ENCODE measurements at places on chromosomes 2 and 18.

DNA sequence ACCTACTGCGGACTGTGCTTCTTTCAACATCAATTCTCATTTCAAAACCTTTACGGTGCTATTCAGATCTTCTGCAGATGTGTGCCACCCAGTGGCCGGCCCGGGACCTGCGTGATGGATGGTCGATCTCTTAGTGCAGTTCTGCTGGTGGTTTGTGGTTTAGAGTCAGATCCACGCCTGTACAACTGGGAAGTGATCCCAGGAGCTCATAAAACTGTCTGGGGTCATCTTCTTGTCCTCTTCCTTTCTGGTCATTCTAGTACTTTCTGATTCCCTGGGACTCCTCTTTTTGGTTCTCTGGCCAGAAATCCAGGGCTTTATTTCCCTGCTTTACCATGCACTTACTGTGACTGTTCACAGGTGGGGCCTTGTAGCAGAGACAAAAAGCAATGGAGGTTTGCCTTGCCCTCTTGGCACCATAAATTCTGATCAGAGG is 15.8 kb upstream of the SELENOI start:
- peak; percentile 95 for DNase-seq

DNA sequence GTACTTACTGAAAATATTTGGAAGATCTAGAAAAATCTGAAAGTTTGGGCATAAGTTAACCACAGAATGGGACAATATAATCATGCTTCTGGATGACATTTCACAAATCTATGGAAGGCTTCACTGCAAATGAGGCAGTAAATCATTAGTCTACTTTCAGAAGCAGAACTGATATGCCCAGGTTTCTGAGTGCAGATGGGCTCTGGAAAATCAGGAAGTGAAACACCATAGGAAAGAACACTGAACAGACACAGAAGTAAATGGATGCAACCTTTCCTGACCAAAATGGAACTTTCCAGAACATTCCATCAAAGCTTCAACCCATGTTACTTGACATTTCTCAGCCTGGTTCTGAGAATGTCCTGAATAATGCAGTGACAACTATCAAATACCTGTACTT is 55.1 kb downstream of the KCNG3 start:
- no peak for DNase-seq

DNA sequence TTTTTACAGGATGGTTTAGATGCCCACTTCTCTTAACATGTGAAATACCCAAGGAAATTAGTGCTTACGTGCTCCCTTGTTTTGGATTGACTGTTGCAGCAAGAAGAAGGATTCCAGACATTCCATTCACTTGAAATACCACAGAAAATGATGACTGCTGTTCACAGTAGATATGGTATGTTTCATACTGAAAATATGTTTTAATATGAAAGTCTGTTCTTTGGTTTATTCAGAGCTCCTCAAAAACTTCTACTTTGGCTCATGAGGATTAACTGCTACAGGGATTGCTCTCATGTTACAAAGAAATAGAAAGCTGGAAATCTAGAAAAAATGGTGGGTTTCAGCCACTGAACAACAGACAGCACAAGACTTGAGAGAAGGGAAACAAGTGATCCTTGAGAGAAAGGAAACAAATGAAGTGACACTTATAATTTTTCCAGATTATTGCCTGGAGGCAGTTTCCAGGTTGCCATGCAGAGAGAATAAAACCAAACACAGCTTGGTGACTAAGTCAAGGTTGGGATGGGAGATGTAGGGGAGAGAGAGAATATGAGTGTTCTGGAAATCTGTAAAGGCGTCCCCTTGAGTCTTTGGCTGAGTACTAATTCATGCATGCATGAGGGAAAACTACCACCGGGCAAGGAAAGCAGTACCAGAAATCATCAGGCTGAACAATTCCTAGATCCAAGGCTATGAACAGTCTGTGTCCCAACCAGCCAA is 348.1 kb downstream of the CLIP4 start:
- DNase-seq: peak; percentile 90

GRCh38 chr2:226439337-226439736 is 360.3 kb downstream of the IRS1 start:
- peak; percentile 38 for DNase-seq

DNA sequence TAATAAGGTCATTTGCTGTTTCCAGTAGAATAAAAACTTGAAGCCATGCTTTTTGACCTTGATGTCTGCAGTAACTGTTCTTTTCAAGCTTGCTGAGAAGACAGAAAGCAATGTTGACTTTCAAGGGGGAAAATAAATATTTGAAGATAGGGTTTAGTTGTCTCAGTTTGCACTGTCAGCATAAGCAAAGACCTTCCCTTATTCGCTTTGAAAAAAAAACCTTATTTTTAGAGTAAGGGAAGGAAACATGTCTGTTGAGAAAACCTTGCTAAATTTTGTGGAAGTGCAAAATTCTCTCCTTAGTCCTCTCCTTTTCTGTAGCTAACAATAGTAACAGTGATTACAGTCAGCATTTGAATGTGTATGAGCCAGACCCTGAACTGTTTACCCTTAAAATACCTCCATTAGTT is 43.1 kb downstream of the MAP4K4 start:
- DNase-seq: no peak

- DNase-seq: peak; percentile 25
These were observed 65.0 kb downstream of the TCF4 start for GRCh38 chr18:55523001-55523400.

- no peak for DNase-seq
These were observed 208.5 kb upstream of the NRP2 start for GRCh38 chr2:205473791-205474190.

DNA sequence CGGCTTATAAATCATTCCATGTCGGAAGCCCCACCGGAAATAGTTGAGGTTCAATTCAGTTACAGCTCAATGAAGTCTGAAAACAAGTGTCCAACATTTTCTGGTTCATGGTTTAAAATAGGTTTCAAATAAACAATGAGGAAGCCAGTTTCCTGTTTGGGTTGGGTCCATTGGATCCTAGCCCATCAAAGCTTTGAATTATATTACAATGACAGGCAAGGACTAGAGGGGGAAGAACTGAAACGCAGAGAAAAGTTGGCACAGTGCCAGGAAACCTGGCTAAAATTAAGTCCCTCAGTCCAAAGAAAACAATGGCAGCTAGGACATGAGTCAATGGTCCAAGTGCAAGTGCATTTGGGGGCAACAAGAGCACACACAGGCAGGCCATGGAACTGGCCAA is 32.0 kb downstream of the SLC14A1 start:
- peak; percentile 54 for DNase-seq

DNA sequence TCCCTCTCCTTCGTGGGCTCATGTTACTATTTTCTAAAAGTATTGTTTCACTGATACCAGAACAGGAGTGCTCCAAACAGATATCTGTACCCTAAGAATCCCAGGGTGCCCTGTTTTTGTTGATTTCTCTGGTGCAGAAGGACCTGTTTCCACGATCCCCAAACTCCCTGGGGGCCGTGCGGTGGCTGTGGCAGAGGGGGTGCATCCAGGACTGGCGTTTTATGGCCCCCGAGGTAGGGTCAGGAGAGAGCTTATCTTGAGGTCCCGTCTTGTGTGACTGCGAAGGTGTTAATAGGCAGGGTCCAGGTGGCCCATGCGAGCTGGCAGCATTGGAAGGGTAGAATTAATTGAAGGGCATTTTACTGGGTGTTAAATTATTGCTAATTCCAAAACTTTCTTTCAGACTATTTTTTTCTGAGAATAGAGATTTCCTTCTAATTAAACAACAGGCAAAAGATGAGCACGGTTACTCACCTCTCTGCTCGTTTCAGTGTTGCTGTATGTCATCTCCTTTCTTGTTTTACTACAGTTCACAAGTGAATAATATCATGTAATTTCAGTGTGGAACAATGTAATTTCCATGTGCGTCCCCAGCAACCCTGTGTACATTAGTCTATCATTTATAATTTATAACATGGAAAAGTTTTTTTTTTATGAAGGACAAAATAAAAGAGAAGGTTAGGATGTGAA is 8.2 kb downstream of the TWIST2 start:
- DNase-seq: no peak

GRCh38 chr18:67545681-67546080 is 29.2 kb upstream of the DSEL start:
- DNase-seq: peak; percentile 36

All from adipocyte (in vitro differentiated cells).